ENCODE measurements at places on chromosomes 5 and 9. TPM values are rescaled to one million over a fixed set of nuclear protein-coding genes. Genes with fewer than 3 reads are reported as not detected.

MYORG gene
- 2.4 TPM for total RNA-seq

PIK3R1 gene
- total RNA-seq: 20.6 TPM

PROB1 gene
- total RNA-seq: 1.2 TPM

HK3 gene
- not detected for total RNA-seq

AMBP gene
- not detected for total RNA-seq

OLFM1 gene
- total RNA-seq: 0.56 TPM

ZNF462 gene
- total RNA-seq: 5.2 TPM

SLC28A3 gene
- total RNA-seq: 1.2 TPM

C9orf153 gene
- 0.09 TPM for total RNA-seq

HMMR gene
- total RNA-seq: 36.1 TPM

SLC25A25 gene
- 12.6 TPM for total RNA-seq

TYRP1 gene
- total RNA-seq: 0.56 TPM

CLK4 gene
- total RNA-seq: 20.0 TPM

CDHR2 gene
- not detected for total RNA-seq

MARCHF6 gene
- total RNA-seq: 86.7 TPM

WDR70 gene
- total RNA-seq: 37.6 TPM

SLC34A1 gene
- total RNA-seq: not detected

PDZD2 gene
- 3.2 TPM for total RNA-seq

PCDHB5 gene
- total RNA-seq: 0.56 TPM

SKP1 gene
- total RNA-seq: 219 TPM

ARL15 gene
- 51.7 TPM for total RNA-seq

SPATA9 gene
- total RNA-seq: not detected

ENG gene
- total RNA-seq: 60.0 TPM

LCP2 gene
- not detected for total RNA-seq

SHOC1 gene
- total RNA-seq: under 0.01 TPM

NRG2 gene
- 2.1 TPM for total RNA-seq

CDH18 gene
- total RNA-seq: under 0.01 TPM

RMRP gene
- 34,663 TPM for total RNA-seq

ARL10 gene
- total RNA-seq: 16.4 TPM

SARDH gene
- total RNA-seq: 0.27 TPM

SLC6A19 gene
- not detected for total RNA-seq

IFNB1 gene
- not detected for total RNA-seq

INSL4 gene
- total RNA-seq: not detected

SPATA6L gene
- total RNA-seq: 0.47 TPM

PCDHGA8 gene
- 1.3 TPM for total RNA-seq

CDH9 gene
- total RNA-seq: not detected
